ENCODE measurements at places on chromosomes 2 and 18. TPM values are rescaled to one million over a fixed set of nuclear protein-coding genes. Genes with fewer than 3 reads are reported as not detected.

CDK5R2 gene
- 0.06 TPM for total RNA-seq

KLHL30 gene
- not detected for total RNA-seq

DNA sequence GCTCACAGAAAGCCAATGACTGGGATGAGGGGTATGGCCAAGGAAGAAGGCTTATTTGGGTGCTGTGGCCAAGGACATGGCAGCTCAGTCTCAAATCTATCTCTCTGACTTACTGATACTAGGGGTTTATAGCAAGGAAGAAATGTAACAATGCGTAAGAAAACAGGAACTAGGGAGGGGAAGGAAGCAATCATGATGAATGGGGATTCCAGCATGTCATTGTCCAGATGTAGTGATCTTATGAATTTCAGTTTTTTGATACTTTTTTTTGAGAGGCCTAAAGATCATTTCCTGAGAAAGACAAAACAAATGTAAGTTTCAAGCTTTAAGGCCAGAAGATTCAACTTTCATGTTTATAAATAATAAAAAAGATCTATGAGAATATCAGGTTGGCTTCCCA, 298.6 kb upstream of the FAM98A start:
- no peak for DNase-seq

GRCh38 chr2:39269941-39270340, 26.2 kb upstream of the CDKL4 start:
- DNase-seq: no peak

DNA sequence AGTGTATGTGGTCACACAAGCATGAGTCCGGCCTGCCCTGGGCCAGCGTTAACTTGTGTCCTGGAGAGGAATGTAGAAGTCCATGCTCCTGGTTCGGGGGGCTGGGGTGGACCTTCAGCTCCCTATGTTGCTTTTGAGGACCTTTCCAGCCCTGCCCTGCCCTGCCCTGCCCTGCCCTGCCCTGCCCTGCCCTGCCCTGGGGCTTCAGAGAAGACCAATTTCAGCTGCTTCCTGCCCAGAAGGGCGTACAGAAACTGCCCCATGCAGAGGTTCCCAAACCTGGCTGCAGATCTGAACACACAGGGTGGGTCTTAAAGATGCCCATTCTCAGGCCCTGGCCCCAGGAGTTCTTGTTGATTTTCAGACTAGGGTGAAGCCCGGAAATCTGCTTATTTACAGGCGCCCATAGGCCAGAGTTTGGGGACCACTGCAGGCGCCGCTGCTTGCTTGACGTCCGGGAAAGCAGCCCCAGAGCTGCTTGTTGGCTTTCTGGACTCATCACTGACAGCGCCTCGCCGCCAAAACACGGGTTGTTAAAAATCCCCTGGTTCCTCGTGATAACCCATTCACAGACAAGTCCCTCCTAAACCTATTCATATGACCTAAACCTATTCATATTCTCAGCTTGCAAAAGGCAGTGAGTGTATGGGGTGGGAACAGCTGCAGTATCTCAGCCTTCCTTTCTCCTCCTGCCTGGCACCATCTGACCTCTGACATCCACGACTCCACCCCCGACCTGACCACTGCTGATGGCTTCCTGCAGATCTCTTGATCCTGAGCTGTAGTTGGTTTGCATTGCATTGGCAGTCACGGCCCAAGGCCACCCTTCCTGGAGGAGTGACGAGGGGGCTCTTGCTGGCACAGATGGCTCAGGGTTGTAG, 198.3 kb downstream of the GLI2 start:
- DNase-seq: no peak

DNA sequence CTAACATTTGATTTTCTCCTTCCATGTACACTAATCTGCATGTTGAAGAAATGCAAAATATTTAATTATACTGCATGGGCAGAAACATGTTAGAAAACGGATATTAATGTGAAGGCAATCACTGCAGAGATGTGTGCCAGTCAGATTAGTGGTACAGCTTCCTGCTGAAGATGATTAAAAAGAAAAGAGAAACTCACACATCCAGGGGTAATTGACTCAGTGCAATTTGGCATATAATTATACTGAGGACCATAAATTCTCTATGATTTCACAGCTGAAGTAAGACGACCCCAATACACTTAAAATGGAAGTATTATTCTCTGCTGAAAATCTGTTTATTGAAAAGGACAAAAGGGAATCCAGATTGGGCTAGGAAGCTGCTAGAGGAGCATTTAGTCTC, 243.4 kb downstream of the TGIF1 start:
- no peak for DNase-seq

- DNase-seq: no peak
These were observed 134.3 kb downstream of the MEP1B start for GRCh38 chr18:32324181-32324580.

DNA sequence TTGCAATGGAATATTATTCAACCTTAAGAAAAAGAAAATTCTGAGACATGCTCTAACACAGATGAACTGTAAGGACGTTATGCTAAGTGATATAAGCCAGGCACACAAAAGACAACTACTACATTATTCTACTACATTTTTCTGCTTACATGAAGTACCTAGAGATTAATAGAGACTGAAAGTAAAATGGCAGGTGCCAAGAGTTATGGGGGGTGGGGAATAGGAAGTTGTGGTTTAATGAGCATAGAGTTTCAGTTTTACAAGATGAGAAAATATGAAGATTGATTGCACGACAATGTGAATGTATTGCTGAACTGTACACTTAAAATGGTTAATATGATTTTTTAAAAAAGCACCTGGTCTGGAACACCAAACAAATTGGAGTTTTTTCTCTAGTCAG, 1231.6 kb upstream of the DDX18 start:
- DNase-seq: no peak

SERPINB13 gene
- not detected for total RNA-seq

DNA sequence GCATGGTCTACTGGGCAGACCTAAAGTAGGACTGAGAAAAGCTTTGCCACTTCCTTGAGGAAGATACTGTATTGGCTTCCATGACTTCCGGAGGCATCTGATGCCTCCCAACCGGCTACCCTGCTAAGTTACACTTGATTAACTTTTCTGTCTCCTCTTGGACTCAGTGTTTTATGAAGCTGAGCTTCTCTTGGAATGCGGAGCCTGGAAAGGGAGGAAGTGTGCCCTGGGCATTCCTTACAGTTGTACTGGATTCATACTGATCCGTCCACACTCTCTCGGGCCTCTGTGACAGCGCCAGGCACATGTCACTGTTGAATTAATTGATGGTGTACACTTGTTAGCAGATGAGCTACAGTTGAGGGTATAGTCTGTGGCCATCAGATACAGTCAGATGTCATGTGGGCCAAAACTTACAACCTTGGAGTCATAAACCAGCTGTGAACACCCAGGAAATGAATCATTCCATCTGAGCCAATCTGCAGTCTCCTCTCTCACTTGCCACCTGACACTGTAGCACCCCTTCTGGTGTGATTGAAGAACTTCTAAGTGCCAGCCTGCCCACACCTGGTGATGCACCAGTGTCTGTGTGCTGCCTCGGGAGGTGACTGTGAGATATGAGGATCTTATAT, 122.5 kb downstream of the FHOD3 start:
- peak; percentile 17 for DNase-seq

GRCh38 chr2:236618370-236618769, 48.7 kb downstream of the ACKR3 start:
- peak; percentile 6 for DNase-seq

ADCYAP1 gene
- 2.7 TPM for total RNA-seq

SEPTIN2 gene
- 328 TPM for total RNA-seq

- DNase-seq: no peak
These were observed 552.9 kb upstream of the LRATD1 start for GRCh38 chr2:14079576-14079975.

COLEC11 gene
- not detected for total RNA-seq

DNA sequence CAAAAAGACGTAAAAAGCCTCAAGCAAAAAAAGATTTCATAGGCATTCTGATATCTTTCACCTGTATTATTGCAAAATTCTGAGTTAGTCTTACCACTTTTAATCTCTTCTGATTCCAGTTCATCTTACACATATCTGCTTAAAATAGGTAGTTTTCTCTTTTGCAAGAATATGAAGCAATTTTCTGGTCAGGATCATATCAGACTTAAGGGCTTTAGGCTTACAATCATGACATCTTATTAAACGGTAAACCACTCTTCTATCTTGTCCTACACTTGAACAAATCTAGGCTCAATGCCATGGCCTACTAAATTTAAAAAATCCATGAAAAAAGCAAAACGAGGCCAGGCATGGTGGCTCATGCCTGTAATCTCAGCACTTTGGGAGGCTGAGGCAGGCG, 50.1 kb upstream of the GAREM1 start:
- DNase-seq: no peak

- no peak for DNase-seq
These were observed 694.2 kb downstream of the EPHA4 start for GRCh38 chr2:220877897-220878296.

DNA sequence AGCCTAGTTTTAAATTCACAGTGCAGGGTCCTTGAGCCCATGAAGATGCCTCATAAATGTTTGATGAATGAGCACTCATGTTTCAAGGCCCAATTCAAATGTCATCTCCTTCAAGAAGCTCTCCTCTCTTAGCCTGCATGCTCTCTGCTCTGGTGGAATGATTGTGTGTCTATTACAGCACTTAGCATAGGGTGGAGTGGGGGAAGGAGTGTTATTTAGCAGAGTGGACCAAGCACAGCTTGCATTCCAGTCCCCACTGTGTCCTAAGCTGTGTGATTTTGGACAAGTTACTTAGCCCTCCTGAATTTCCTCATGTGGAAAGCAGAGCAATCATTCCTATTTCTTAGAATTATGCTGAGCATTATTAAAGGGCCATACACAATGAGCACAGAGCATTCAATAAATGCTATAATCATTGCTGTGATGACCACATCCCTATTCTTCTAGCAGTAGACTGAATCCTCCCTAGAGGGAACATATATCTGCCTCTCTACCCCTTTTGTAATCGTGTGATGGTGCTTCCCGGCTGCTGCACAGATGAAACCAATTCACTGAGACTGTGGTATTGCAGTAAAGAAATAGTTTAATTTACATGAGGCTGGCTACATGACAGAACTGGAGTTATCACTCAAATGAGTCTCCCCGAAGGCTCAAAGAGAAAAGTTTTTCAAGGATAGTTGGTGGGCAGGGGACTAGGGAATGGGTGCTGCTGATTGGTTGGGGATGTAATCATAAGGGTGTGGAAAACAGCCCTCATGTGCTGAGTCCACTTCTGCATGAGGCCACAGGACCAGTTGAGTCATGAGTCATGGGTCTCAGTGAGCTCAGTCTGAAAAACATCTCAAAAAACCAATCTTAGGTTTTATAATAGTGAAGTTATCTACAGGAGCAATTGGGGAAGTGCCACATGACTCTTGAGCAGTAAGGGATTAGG, 173.4 kb upstream of the NDUFV2 start:
- no peak for DNase-seq

MARCHF7 gene
- 104 TPM for total RNA-seq

SCYGR4 gene
- not detected for total RNA-seq

- no peak for DNase-seq
These were observed 68.4 kb upstream of the SLC4A10 start for GRCh38 chr2:161555826-161556225.

GRCh38 chr18:44509048-44509447, 171.6 kb upstream of the SETBP1 start:
- DNase-seq: no peak

MDH1 gene
- total RNA-seq: 302 TPM

DNA sequence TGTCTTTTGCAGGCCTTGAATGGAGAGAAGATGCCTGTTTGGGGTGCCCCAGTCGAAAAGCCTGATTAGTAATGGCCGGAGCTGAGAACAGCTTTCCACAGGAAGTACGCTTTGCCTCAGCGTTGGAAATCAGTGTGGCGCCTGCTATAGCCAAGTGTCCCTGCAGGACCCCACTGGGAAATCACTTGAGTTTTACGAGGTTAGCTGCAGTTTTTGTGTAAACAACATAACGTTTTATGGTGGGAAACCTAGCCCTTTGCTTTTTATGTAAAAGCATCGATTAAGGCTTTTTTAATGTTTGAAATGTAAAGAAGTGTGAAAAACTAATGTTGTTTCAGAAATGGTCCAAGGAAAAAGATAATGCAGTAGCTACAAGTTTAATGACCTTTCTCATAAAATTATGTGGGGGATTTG, 234.2 kb downstream of the TTC32 start:
- no peak for DNase-seq

PTH2R gene
- not detected for total RNA-seq

GTF2A1L gene
- total RNA-seq: not detected

CYP26B1 gene
- total RNA-seq: 1.9 TPM

- DNase-seq: no peak
These were observed 126.1 kb downstream of the OLA1 start for GRCh38 chr2:174122185-174122584.

MTIF2 gene
- total RNA-seq: 68.4 TPM

TMBIM1 gene
- 39.1 TPM for total RNA-seq

DNA sequence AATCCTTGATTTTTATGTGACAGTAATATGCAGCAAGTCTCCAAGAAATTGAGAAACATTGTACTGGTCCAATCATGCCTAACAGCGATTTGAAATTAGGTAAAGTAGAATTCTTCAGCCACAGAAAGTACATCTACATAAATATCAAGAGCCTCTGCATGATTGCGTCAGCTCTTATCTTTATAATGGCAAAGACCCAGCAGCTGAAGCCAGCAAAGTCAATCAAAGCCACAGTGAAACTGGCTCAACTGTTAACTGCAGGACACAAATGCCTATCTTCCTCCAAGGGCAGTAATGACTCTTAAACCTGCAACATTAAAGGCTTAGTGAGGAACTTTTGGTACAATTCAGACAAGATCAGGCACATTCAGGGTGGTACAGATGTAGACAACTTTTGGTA, 102.5 kb downstream of the BARD1 start:
- DNase-seq: no peak

GRCh38 chr18:72652990-72653593, 109.0 kb upstream of the CBLN2 start:
- peak; percentile 53 for DNase-seq

CFAP53 gene
- 4.3 TPM for total RNA-seq

GRCh38 chr2:99743146-99743545, 253.3 kb upstream of the REV1 start:
- DNase-seq: no peak

- DNase-seq: no peak
These were observed 48.2 kb upstream of the HS6ST1 start for GRCh38 chr2:128366713-128367511.

BMP10 gene
- total RNA-seq: not detected

- no peak for DNase-seq
These were observed 6.3 kb downstream of the GULP1 start for GRCh38 chr2:188297978-188298377.

DNA sequence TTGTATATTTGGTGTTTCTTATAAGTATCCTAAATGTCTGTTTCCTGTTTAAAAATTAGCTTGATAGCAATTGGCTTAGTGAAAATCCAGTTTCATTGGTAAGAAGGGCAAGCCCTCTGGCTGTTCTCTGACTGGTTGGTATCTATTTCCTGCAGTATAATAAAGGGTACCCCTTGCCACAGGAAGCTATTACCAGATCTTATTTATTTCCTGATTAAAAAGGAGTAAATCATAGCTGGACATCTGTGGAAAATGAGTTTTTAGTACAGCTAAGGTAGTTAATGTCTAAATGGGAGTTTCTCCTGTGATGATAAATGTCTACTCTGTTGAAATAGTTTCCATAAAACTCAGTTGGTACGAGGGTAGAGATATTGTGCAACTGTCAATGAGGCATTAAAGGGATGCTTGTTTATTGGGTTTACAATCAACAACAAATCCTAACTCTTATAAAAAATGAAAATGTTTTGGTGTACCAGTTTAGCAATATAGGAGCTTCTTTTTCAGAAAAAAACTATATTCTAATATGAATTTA, 58.7 kb downstream of the FASTKD2 start:
- DNase-seq: no peak

Measured in Daoy (cell line).